ENCODE measurements at places on chromosomes 1 and 21.

DNA sequence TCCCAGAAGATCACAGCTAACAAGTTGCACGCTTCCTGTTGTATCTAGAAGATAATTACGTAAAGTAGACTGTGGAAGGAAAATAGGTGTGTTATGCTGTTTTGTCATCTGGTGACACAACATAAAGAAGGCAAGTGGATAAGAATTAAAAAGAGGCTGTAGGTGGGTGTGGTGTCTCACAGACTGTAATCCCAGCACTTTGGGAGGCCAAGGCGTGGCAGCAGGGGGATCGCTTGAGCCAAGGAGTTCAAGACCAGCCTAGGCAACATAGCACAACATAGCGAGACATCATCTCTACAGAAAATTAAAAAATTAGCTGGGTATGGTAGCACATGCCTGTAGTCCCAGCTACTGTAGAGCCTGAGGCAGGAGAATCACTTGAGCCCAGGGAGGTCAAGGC lies 17.9 kb upstream of the ZNF281 start:
- no peak for DNase-seq

DNA sequence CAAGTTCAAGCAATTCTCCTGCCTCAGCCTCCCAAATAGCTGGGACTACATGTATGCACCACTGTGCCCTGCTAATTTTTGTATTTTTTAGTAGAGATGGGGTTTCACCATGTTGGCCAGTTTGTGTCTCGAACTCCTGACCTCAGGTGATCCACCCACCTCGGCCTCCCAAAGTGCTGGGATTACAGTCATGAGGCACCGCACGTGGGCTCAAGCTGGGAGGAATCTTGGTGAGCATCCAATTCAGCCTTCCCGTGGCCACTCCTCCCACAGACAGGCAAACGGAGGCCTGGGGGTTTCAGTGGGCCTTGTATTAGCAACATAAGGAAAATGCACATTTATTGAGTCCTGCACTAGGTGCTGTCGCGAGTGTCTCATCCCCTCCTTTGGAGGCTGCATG lies 24.5 kb upstream of the VWA5B1 start:
- DNase-seq: no peak

DNA sequence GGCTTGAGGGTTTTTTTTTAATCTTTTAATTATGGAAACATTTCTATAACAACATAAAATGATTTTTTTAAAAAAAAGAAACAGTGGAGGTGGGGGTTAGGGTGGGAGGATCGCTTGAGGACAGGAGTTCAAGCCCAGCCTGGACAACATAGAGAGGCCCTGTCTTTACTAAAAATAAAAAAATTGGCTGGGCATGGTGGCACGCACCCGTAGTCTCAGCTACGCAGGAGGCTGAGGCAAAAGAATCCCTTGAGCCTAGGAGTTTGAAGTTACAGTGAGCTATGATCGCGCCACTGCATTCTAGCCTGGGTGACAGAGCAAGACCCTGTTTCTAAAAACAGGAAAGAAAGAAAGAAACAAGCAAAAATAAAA lies 32.2 kb upstream of the RNF11 start:
- no peak for DNase-seq

GRCh38 chr1:31736675-31737074 lies 27.5 kb downstream of the ADGRB2 start:
- no peak for DNase-seq

DNA sequence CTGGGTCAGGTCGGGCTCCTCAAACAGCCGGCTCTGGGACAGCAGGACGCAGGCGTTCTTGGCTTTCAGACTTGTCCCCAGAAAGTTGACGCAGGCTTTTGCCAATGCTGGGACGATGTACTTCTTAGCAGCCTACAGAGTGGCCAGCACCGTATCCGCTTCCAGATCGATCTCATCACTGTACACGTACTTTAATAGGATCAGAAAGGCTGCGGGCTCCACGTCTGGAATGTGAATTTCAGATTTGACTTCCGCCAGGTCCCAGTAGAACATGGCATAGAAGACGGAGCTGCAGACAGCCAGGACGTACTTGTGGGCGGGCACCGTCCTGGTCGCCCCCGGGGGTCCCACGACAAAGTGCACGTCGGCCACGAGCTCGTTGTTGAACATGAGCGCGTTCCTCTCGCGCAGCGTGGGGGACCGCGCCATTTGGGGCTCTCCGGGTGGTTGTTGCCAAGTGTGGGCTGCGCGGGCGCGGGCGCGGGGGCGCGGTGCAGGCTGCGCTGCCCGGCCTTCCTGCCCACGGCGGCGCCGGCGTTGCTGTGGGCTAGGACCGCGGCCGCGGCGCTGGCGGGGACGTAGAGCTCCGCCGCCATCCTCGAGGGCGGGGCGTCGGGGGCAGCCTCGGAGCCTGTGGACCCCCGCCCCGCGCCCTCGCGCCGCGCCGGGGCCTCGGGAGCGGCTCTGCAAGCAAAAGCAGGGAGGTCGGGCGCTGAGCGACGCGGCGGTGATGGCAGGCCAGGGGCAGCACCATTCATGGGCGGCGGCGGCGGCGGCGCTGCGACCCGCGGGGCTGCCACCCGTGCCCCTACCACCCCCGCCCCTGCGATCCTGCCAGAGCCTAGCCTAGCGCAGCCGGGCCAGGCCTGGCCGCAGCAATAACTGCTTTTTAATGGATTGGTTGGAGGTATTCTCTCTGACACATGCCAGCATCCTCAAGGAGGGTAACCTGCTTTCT lies 10.6 kb downstream of the CNR2 start:
- DNase-seq: no peak

DNA sequence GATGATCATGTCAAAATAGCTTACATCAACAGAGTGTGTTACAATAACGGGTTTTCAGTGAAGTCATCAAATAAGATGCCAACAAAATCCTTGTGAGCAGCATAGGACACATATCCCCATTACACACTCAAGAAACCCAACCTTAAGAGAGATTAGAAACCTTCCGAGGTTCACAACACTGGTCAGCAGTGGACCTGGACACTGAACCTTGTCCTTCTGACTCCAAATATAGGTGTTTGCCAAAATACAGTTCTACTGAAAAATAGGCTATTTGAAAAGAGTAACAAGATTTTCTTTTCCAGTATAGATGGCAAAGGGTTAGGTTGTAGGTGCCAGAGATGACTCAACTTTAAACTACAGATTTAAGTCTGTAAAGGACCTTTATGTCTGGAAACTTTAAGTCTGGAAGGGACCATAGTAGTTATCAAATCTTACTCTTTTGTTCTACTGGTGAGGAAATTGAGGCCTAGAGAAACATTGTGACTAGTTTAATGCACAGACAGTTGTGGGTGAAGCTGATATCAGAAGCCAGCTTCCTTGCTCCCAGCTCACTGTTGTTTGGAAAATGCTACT lies 811 bp upstream of the REG4 start:
- DNase-seq: no peak

- DNase-seq: no peak
Measured at GRCh38 chr1:243896313-243896712, 46.3 kb upstream of the AKT3 start.

DNA sequence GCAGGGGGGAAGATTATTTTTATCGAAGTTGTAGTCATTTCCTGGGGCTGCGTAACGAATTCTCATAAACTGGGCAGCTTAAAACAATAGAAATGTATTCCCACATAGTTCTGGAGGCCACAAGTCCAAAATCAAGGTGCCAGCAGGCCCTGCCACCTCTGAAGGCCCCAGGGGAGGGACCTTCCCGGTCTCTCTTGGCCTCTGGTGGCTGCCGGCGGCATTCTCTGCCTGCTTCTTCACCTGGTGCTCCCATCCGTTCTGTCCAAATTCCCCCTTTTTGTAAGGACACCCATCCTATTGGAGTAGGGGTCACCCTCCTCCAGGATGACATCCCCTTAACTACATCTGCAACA lies 92.8 kb downstream of the PDE9A start:
- no peak for DNase-seq

DNA sequence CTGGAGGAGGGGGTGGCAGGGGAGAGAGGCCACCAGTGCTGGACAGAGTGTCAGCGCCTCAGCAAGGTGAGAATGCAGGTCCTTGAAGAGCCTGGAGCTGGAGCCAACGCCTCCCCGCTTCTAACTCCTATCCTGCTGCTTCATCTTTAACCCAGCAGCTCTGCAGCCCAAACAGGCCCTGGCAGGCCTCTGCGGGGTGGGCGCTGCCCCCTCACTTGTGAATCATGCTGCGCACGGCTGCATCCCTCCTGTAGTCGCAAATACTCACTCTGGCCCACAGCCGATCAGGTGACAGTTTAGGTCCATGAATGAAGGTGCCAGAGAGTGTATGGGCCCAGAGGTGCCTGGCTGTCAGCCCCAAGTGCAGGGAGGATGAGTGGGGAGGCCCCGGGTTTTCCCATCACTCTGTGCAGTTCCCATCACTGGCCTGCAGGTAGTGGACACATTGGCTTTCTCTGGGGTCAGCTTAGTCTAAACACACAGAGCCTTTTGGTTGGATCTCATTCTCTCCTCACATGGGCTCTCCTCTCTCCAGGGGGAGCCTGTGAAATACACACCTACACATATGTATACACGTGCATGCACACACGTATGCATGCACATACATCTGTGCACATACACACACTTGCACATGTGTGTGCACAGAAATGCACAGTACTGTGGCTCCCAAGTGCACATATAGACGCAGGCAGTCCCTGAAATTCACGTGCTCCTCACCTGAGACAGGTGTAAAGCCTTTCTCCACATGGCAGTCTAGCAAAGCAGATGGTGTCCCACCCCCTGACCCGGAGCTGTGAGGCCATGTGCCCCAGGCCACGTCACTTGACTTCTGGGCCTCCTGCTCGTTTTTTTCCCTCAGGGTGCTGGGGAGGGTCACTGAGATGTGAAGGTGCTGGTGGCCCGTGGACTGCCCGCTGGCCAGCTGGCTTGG lies 52.0 kb downstream of the TRIM11 start:
- DNase-seq: no peak

- DNase-seq: no peak
Measured at GRCh38 chr1:167333124-167333523, 112.4 kb downstream of the POU2F1 start.

- no peak for DNase-seq
Measured at GRCh38 chr1:54742282-54742681, 22.0 kb downstream of the PARS2 start.

DNA sequence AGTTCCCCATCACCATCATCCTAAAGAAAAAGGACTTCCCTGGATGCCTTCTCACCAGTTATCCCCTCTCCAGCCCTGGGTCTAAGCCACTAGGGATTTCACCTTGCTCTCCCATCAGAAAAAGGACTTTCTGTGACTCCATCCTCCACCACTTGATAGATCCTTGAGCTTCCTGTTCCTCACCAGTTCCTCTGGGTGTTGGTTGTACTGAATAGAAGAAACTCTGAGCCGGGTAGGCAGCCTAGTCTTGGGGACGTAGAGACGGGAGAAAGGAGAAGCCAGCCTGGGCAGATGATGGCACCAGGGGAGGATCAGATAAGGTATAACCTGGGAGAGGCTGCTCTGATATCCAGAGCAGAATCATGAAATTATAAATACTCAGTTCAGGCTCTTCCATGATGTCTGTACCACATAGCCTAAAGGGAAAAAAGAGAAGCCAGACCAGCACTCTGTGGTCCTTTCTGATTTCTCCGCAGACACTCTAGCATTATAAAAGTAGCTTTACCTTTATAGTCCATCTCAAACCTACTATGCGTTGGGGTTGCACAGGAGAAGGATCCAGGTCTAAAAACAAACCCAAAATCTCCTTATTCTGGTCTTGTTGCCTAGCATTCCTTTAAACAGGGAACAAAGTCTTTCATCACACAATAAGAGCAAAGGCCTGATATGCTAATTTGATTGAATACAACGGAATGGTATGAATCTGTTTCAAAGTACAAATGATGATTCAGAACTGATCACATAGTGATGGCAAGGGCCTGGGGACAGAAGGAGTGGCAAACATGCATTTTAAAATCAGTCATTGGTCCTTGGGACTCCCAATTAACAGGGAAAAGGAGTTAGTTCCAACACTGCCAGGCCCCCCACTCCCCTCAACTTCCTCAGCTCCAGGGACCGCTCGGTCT lies 1.2 kb upstream of the CD34 start:
- no peak for DNase-seq

GRCh38 chr1:36994868-36995267 lies 39.4 kb downstream of the GRIK3 start:
- DNase-seq: no peak

- DNase-seq: no peak
Measured at GRCh38 chr1:152191260-152191659, 32.2 kb upstream of the RPTN start.

GRCh38 chr21:42931560-42932235 lies 6.3 kb upstream of the ERVH48-1 start:
- DNase-seq: no peak
